Stimulated activated CD4-positive, alpha-beta T cell treated with anti-CD3 and anti-CD28 coated beads, Interleukin-15, amount 100 ng/mL, for 24 hours (primary cell): ENCODE measurements at places on chromosomes 4 and X.

DNA sequence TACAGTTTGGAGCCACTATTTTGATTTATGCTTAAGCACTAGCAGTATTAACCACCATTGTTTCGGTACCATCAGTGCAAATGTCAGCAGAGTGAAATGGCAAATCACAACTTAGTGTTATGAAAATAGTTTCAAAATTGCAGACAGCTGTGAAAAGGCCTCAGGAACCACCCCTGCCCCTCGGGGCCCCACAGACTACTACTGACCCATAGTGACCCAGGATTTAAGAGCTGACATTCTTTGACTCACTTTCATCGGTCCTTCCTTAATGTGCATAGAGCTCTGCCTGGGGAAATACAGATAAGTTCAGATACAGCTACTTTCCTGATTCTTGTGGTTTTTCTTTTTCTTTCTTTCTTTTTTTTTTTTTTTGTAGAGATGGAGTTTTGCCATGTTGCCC lies 3.3 kb upstream of the BBS7 start:
- DNase-seq, result no peak

DNA sequence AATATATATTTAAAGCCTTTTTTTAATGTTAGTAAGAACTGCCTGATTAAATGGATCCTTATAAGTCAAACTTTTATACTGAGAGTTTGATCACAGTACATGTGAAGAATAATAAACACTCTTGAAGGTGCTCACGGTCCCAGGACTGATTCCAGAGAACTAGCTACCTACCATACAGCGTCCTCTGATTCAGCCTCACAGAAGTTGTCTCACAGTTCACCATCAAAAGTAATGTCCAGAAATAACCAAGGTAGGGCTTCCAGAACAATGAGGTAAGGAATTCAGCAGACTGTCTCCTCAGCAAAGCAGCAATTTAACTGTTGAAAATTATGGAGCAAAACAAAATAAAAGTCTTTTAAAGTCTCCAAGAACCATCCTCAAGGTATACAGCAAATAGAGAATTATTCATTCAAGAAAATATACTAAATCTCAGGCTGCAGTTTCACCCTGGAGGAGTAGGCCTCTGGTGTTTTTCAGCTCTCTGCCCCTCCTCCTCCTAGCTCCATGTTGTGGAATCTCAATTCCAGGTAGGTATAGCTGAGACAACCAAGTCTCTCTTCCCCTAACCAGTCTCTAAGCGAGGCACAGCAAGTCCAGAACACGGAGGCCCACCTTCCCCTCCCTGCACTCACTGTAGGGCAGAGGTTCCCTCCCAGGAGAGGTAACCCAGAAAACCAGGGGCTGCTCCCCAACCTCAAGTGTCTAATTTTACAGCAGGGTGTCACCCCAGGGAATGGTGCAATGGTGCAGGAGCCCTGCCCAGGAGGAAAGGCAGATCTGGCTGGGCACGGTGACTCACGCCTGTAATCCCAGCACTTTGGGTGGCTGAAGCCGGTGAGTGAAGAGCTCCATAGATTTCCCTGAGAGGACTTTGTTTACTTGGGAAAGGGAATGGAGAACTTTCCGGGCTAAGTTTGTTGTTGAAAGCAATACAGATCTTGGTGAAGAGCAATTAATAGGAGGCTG lies 28.6 kb downstream of the FAM241A start:
- no peak for DNase-seq

- DNase-seq, result no peak
Measured at GRCh38 chrX:103099691-103100090, 6.7 kb upstream of the NXF3 start.

DNA sequence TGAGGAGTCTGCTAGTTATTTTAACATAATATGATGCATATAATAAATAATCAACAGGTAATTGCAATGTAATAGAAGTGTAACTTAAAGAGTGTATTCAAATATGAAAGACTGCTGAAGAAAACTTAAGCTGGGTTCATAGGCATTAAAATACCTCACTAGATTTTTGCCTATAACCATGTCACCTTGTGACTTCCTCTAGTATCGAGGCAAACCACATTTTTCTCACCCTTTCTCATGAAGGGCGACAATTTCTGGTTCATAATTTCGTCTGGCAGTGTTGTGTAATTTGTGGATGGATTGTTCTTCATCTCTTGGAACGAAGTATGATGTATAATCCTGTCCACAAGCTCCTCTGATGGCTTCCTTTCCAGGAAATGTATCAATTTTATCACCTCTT lies 16.0 kb downstream of the SULT1E1 start:
- no peak for DNase-seq

DNA sequence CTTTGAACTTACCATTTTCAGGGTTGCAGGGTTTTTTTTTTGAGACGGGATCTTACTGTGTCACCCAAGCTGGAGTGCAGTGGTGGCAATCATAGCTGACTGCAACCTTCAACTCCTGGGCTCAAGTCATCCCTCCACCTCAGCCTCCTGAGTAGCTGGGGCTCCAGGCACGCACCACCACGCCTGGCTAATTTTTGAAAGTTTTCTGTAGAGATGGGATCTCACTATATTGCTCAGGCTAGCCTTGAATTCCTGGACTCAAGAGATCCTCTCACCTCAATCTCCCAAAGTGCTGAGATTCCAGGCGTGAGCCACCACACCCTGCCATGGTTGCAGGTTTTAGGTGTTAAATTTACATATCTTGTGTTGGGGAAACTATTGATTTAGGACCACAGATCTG lies 64.5 kb downstream of the STOX2 start:
- no peak for DNase-seq
